ENCODE measurements at places on chromosomes 7 and 10.

DNA sequence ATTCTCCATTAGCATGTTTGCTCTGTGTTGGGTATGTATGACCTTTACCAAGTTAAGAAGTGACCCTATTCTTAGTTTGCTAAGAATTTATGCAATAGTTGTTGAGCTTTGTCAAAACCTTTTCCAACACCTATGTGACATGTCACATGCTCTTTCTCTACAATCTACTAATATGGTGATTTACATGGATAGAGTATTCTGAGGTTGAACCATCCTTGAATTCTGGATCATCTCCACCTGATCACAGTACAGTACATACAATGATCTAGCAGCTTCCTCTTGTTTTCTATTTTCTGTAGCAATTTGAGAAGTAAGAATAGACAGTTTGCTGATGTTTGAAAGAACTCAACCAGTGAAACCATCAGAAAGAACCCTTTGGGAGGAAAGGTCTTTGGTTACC lies 101.2 kb upstream of the PDGFA start:
- DNase-seq, result no peak

DNA sequence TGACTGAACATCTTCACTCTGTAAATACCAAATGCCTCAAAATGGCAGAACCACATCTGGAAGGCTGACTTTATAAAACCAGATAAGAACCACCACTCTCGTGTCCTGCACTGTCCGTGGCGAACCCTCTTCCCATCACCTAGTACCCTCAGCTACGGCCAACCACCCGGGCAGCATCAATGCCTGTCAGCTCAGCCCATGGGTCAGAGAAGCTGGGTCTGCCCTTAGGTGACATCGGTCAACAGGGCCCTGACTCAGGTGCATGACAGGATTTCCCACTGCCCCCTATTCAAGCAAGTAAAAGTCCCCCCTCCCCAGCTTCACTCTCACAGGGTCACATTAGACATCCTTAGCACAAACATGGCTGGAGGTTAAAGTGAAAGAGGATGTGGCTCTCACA lies 56.6 kb downstream of the HSPA12A start:
- no peak for DNase-seq

DNA sequence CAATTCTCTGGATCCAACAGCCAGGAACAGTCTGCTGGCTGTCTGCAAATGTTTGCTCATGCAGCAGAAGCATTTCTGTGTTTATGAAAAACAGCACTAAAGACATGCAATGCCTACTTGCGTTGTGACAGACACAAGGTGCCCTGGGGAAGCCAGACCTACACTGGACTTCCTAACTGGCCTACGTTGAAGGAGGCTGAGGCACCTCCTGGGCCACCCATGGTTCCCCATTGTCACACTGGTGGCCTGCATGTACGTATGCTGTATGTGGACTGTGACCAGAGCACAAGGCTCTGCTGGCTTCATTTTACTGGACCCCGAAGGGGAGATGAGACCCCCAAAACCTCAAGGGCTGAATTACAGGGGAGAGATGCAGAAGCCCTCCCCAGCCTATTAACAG lies 27.7 kb downstream of the PSAP start:
- no peak for DNase-seq

- no peak for DNase-seq
These were observed 1.9 kb downstream of the NSUN6 start for GRCh38 chr10:18649364-18649959.

GRCh38 chr10:17101257-17101909 lies 28.2 kb downstream of the CUBN start:
- DNase-seq, result no peak

GRCh38 chr10:122637376-122637775 lies 62.3 kb downstream of the C10orf120 start:
- DNase-seq, result no peak

GRCh38 chr7:28647076-28647421 lies 234.7 kb downstream of the CREB5 start:
- DNase-seq, result no peak

DNA sequence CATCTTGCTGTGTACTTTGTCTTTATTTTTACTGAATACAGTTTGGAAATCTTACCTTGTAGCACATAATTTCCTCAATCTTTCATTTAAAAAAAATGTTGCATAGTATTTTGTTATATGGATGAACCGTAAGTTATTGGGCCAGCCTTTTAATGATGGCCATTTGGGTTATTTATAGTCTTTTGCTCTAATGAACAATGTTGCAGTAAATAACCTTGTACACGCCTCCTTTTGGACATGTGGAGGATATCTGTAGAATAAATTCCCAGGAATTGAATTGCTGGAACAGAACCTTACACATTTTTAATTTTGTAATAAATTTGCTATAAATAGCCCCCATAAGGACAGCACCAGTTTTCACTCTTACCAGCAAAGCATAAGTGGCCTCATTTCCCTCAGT lies 12.7 kb upstream of the PRF1 start:
- no peak for DNase-seq

GRCh38 chr7:93027044-93027443 lies 90.7 kb downstream of the SAMD9 start:
- DNase-seq, result no peak

DNA sequence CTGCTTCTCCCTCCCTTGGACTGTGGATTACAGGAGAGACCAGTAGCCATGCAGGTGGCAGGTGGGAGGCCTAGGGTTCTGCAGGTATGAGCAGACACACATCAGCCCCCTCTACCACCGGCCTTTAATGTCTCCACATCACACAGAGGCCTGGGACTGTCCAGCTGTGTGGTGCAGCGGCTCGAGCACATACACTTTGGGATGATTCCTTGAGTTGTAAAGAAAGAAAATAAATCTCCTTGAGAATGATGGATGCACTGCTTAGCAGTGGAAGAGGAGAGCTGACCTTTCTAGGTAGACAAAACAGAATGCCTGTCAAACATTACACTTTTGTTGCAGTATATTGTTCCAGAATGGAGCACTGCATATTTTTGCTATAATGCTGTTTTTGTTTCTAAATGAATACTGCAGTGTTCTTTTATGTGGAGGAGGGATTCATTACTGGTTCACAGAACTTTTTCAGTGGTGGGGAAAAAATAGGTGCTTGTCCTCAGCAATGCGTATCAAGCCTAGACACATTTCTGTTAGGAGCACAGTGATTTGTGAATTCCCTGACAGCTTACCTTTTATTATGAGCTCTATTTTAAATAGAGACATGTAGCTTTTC lies 66.0 kb downstream of the PTPRE start:
- no peak for DNase-seq

GRCh38 chr7:58086461-58086860 lies 636.5 kb downstream of the ZNF716 start:
- no peak for DNase-seq

- no peak for DNase-seq
These were observed 76.4 kb downstream of the CCSER2 start for GRCh38 chr10:84404783-84405182.

DNA sequence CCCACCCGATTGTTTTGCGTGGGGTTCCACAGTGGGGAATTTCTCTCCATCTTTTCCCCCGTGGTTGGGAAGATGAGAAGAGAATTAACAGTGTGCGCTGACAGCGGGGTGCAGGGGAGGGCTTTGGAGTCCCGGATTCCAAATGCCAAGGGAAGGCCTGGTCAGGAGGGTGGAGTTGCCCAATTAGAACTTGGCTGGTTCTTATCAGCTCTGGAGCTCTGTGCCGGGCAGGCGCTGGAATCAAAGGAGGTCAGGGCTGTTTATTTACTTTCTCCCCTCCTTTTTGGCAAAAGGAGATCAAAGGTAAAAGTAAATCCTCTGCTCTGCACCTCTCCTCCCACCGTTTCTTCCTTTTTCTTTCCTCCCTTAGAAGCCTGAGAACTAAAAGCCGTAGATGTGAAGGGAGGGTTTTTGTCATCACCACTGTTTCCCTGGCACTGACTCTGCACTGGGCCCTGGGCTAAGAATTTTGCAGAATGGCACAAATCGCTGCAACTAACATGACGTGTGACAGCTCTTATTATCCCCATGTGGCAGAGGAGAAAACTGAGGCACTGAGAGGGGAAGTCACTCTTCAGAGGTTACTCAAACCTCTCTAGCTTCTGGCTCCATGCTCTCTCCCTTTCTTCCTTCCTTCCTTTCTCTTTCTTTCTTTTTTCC lies 95.2 kb upstream of the ZNF716 start:
- DNase-seq, result no peak

DNA sequence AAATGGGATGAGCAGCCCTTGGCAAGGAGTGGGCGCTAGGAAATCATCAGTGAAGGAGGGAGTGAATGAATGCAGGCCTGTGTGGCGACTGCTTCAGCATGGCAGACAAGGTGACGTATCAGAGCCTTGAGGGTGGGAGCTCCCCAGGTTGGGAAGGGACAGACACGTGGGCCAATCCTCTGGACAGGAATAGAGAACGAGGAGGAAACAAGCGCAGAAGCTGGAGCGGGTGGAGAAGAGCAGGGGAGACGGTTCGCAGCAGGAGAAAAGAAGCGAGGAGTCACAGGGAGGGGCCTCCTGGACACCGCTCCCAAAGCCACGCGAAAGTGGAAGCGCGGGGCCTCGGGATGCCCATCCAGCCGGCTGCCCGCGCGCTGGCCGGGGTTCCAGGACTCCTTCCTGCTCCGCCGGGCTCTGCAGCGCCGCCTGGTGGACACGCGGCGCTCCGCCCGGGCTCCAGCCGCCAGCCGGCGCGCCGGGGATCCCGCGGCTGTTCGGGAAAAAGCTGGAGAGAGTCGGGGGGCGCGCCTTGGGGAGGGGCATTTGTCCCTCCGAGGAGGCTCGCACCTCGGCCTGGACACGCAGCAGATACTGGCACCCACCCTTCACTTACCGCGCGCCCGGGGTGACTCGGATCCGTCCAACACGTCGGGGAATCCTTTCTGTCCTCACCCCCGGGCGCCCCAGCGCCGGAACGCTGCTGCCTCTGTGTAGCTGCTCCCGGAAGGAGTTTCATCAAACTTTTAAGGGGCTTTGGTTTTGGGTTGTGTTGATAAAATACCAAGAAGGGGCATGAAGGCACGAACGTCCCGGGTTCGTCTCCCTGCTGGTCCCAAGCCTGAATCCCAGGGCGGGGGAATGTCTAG lies 6.3 kb downstream of the ZNF503 start:
- DNase-seq, result no peak

- DNase-seq, result no peak
These were observed at the start of gene SLC29A4 for GRCh38 chr7:5282543-5283316. Gene SLC29A4 (plus strand): TSS chr7:5282943. CDS start chr7:5287817, 4,874 bp downstream.

GRCh38 chr7:139931190-139931934 lies 102.3 kb downstream of the TBXAS1 start:
- no peak for DNase-seq

- DNase-seq, result no peak
These were observed 84.7 kb downstream of the TMEM178B start for GRCh38 chr7:141158561-141158960.

DNA sequence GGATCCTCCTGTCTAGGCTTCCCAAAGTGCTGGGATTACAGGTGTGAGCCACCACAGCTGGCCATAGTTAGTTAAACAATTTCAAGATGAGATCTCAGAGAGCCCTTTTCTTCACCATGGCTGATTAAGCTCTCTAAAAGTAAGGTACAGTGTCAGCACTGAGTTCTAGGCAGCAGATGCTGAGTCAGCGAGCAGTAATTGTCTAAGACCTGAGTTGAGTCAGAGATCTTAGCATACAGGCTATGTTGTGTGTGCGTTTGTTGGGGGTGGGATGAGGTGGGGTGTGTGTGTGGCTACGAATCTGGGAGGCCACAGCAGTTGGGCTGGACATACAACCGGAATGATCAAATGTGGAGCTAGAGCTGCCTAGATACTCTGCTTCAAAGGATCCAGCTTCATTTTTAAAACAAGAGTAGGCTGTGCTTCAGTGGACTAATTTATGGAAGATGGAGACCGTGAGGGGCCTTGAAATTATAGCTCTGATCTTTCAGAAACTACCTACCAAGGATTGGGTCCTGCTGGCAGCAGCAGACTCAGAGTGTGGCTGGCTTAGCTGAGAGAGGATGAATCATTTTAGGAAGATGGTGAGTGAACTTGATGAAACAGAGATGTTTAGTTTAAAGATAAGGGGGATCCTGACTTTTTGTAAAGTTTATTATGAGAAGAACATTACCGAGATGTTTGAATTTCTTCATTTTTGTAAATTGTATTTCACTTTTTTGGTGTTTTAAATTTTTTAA lies 17.5 kb upstream of the MTPN start:
- DNase-seq, result no peak

DNA sequence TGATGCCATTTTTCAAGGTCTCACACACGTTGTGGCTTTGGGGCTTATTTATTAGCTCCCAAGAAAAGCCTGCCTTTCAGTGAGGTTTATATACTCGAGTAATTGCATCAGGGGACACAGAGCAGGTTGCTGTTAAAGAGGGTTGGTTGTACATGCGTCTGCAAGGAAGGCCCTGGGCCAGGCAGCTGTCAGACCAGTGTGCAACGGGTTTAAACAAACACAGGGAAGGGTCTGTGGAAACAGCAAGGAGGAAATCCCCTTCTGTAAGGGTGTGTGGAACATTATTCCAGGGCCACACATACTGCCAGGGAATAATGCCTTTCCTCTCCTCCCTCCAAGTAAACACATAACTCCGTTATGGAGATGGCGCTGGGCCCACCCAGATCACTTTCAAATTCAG lies 1.7 kb upstream of the CHST15 start:
- DNase-seq, result no peak

DNA sequence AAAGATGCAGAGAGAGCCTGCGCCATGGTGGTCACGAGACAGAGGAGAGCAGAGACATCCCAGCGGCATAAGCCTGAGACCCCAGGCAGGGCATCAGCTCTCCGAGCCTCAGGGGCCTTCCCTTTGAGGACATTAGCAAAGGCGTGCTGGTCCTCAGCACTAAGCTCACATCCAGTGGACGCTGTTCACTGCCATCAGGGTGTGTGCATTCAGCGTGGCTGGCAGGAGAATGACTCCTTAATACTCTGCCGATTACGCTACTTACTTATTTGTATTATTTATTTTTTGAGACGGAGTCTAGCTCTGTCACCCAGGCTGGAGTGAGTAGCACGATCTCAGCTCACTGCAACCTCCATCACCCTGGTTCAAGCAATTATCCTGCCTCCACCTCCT lies 290.2 kb downstream of the KLF6 start:
- no peak for DNase-seq

DNA sequence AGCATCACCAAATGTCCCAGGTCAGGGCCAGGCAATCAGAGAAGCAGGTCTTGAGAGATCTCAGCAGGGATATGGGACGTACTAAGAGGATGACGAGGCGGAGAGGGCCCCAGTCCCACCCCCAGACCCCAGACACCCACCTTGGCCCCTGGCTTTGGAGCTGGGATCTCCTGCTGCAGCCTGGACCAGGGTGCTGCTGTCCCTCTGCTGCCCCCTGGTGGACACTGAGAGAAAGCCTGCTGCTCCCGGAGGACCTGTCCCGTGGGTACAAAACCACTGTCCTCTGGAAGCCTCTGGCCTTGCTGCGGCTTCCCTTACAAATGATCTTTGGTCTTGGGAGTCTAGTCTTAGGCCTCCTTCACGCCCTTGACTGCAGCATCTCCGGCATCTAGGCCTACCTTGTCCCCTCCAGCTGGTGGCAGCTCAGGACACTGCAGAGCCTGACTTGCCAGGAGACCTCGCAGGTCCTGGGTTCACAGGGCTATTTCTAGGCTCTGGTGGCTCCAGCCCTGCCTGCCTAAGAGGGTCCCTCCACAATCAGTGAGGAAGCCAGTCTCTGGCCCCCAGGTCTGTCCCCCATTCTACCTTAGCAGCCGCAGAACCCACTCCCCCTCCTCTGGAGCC lies 97.1 kb downstream of the RGS10 start:
- DNase-seq, result peak; percentile 80

All from stimulated activated CD4-positive, alpha-beta T cell treated with anti-CD3 and anti-CD28 coated beads, Interleukin-1b, Interleukin-23, amount 100 ng/mL, for 24 hours (primary cell).